ENCODE measurements at places on chromosomes 2 and 18.
A peak's percentile ranks its signal among the peaks of the same experiment; 100 is the strongest.

DNA sequence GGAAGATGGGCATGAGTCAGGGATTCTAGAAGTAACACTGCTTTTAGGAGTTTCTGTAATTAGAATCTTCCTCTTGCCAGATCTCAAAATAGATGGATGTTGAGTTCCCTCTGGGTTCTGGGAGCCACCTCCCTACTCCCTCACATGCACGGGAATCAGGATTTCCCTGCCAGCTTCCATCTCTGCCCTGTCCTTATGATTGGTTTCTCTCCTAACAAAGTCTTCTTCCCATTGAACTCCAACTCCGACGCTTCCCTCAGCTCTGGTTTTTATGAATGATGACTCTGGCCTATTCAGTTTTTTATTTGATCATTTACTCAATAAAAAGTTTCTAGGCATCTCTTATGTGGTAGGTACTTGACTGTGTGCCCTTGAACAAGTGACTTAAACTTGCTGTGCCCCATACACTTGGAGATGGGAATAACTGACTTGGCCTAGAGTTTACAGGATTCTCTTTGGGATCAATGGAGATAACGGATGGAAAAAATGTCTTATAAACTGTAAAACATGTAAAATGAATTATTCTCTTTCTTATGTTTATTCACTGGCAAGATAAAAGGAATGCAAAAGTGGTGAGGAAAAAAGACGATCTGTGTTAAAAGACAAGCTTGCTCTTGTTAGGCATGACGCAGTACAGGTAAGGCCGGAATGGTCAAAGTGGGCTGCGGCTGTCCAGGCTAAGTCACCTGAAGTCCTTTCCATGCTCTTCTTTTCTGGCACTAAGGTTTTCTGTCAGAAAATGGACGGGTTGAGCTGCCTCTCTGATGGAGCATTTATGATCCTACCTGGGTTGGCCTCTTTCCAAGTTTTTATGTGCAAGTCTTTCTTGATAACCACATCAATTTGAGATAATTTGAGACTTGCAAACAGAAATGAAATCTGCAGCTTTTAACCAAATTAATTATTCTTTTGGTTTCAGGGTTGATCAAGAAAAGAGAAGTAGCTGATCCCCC lies 199.6 kb downstream of the MYCN start:
- no peak for DNase-seq

DNA sequence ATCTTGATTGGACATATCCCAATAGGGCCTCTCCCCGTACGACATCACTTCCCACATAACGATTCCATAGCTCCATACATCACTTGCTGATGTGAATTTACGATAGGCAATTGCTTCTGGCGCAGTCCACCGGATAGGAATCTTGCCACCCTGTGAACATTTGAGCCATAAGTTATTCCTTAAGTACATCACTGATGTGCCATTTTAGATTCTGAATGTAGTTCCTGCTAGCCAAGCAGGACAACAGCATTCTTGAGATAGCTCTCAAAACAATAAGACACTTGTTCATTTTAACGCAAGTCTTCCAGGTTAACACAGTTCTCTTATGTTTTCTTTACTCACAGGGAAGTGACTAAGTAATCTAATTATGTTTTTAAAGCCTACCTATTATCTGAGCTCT lies 138.0 kb downstream of the EPHA4 start:
- DNase-seq, result no peak

GRCh38 chr2:146632707-146633106 lies 1212.1 kb upstream of the ACVR2A start:
- DNase-seq, result no peak

DNA sequence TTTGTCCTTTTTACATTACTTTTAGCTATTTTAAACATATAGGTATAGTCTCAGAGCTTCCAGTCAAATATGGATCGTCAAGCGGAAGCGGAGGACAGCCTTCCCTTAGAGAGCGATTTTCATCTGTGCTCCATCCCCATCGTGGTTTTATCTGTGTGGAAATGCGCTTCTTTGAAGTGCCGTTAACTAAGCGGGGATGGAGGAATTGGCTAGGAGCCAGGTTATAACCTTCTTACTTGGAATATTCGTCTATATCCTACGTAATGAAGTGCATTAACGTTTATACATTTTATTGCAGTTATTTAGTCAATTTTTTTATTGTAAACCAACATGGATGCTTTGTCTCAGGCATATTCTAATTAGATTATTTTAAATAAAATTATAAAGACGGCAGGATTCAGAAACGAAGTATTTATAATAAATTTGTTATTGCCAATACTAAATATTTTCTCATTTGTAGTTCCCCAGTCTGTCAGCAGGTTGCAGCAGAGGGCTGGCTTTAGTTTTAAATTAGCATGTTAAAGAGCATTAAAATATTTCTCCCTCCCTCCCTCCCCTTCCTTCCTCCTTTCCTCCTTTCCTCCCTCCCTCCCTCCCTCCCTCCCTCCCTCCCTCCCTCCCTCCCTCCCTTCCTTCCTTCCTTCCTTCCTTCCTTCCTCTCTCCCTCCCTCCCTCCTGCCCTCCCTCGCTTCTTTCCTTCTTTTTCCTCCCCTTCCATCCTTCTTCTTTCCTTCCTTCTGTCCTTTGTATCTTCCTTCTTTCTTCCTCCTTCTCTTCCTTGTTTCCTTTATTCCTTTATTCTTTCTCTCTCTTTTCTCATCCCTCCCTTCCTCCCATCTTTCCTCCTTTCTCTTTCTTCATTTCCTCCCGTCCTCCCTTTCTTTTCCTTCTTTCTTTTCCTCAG lies 80.6 kb upstream of the DOCK10 start:
- DNase-seq, result no peak

DNA sequence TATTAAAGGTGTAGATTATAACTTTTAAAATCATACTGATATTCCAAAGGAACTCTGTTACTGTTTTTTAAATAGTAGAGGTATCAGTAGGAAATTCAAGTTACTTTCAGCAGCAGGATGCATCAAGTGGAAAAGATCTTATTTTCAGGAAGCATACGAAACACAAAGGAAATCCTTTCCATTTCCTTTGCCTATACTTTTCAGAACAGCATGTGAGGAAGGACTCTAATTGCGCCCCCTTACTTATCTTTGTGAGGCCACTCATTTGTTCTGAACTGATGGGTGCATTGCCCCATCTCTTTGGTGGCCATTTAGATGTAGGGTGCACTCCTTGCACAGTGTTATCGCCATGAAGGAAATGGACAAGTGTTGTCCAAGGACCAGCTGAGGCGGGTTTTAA lies 145.3 kb downstream of the BABAM2 start:
- DNase-seq, result no peak

DNA sequence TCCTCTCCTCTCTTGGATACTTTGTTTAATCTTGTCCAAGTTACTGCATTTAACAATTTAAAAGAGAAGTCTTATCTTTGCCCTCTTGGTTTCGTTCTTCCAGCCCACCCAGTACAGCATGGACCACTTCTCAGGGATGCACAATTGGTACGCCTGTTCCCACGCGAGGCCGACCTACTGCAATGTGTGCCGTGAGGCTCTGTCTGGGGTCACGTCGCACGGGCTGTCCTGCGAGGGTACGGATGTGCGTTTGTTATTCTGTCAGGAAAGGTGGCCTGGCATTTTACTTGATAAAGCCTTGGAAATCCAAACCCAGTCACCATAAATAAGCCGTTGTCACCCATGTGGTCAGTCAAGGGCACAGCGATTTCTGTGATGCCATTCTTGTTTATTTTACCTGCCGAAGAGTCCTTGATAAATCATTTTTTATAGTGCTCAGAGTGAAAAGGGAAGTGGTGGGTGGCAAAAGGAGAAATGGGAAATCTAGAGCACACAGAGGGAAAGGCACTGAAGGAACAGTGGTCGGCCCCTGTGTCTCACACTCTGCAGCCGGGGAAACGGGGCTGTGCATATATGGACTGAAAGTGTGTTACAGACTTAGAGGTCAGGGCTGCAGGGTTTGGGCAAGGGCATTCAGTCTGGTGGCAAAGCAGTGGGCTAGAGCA lies 80.5 kb downstream of the DGKD start:
- DNase-seq, result no peak

DNA sequence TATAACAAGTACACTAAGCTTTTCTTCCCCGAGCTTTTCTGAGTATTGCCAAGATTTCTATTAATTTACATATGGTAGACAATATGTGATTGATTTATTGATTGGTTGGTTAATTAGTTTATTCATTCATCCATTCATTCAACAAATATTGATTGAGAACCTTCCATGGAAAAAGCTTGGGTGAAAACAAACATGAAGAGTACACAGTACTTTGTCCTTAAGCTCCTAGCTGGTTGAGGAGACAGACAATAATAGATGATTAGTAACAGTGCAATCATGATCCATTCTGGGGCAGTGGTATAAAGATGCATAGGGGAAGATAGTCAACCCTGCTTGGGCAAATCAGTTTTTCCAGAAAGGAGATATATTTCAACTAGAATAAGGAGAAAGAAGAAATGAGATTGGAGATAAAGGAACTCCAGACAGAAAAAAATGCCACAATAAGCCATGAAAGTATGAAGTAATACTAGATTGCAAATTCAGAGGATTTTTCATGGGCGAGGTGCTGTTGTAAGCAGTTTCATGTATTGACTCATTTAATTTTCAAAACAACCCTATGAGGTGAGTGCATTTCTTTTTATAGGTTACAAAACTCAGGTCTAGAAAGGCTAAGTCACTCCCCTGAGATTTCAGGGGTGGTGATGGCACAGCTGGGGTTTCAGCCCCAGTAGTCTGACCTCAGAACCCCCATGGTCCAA lies 129.5 kb downstream of the RND3 start:
- no peak for DNase-seq

GRCh38 chr18:40902436-40902835 lies 1052.6 kb upstream of the PIK3C3 start:
- no peak for DNase-seq

GRCh38 chr18:58405107-58405898 lies 223.6 kb downstream of the ALPK2 start:
- no peak for DNase-seq

GRCh38 chr2:174341995-174342685 lies 7.4 kb downstream of the SP9 start:
- no peak for DNase-seq

- DNase-seq, result peak; percentile 23
Observed at GRCh38 chr2:55232863-55233657, 572 bp downstream of the RPS27A start.

DNA sequence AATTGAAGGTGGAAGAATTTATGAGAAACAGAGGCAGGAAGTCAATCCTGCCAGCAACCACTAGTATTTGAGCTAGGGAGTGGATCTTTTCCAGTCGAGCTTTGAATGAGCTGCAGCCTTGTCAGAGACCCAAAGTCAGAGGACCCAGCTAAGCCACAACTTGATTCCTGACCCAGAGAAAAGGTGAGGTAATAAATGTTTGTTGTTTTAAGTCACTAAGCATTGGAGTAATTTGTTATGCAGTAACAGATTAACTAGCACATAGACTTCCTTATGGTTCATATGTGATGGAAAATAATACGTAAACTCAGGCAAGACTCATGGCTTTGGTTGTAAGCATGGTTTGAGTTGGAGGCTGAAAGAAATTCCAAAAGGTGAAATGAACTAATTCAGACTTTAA lies 21.6 kb downstream of the EFEMP1 start:
- DNase-seq, result no peak

DNA sequence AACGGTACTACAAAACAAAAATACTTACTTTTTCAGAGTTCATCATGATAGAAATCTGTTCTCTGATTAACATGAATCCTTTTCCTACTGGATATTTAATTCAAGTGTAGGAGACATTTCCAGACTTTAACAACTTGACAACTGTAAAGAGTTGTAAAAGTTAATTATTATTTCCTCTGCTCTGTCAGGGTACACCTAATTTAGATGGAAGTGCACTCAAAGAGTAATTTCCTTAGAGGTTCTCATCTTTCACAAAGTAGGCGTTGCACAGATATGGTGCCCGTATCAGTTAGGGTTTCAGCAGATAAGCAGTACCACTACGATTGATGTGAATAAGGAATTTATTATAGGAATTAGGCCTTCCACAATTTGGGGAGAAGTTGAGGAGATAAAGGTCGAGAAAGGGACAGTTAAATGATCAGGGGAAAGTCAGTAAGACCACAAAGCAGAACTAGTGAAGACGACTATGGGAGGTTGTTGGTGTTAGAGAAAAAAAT lies 16.2 kb upstream of the PDE11A start:
- DNase-seq, result no peak

GRCh38 chr2:59093571-59093970 lies 852.4 kb upstream of the FANCL start:
- no peak for DNase-seq

- DNase-seq, result no peak
Observed at GRCh38 chr2:207768168-207768865, 1.4 kb downstream of the FZD5 start.

GRCh38 chr2:18345848-18346247 lies 214.6 kb downstream of the RDH14 start:
- DNase-seq, result no peak

DNA sequence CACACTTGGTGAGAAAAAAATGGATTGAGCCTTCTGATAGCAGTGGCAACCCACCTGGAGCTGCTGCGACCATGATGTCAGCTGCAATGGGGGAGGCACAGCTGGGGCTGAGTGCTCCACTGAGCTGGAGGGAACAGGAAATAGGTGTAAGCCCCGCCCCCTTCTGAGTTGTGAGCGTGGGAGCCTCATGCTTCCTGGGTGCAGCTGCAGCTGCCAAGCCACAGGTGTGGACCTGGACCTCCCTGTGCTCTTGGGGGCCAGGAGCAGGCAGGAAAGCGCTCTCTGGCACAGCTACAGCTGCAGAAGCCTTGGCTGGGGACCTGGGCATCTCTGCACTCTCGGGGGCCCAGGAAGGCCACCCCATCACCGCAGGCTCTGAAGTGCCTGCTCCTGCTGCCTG lies 970.6 kb downstream of the DCDC2C start:
- no peak for DNase-seq

DNA sequence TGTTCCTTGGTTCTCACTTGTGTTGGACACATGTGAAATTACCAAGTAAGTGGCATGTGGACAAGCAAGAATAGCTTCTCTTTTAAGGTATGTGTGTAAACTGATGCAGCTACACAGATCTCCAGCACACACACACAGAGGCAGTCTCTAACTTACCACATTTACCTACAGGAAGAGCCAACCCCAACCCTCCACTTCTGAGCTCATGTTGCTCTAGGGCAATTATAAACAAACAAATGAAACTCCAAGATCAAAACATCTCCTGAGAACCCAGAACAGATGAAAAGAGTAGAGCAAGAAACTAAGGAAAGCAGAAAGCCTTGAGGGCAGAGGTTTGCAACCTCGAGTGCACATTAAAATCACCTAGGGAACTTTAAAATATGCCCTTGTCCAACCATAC lies 16.0 kb upstream of the TMEM37 start:
- DNase-seq, result no peak

DNA sequence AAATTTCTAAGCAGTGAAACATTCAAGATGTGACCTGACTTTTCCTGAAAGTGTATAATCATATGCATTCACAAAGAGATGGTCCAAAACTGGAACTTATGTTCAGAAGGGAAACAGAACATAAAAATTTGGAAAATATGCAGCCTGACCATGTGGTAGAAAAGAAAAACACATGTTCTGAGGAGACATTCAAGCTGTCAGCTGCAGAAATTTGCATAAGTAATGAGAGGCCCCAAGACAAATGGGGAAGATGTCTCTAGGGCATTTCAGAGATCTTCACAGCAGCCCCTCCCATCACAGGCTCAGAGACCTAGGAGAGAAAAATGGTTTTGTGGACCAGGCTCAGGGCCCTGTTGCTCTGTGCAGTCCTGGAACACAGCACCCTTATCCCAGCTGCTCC lies 123.8 kb downstream of the RPIA start:
- no peak for DNase-seq

GRCh38 chr2:121479882-121480522 lies 50.7 kb upstream of the RNU4ATAC start:
- DNase-seq, result peak; percentile 76

GRCh38 chr2:1602278-1603010 lies 141.9 kb downstream of the PXDN start:
- DNase-seq, result no peak
